ENCODE measurements at places on chromosomes 3 and 15. TPM values are rescaled to one million over a fixed set of nuclear protein-coding genes. Genes with fewer than 3 reads are reported as not detected.

The ERC2 gene
- total RNA-seq = 0.75 TPM

The SLC12A1 gene
- total RNA-seq = not detected

The FOXB1 gene
- 2.2 TPM for total RNA-seq

The MUC13 gene
- not detected for total RNA-seq

The ATR gene
- total RNA-seq = 28.3 TPM
